ENCODE measurements at places on chromosomes 5 and 9.
A peak's percentile ranks its signal among the peaks of the same experiment; 100 is the strongest.

DNA sequence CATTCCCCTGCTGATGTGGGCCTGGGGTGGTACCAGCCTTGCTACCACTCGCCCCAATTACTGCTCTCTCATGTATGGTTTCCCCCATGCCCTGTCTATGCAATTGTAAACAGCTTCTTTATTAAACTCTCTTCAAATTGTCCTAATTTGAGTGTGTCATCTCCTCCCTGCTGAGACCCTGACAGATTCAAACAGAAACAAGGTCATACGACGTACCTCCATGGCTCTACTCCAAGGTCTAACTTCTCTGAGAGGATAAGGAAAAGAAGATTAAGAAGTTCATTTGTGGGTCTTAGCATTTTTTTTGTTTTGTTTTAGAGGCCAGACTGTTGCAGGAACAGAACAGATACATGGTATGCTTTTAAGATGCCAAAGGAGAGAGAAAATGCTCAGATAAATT is 38.0 kb downstream of the ABITRAM start:
- DNase-seq = no peak

- DNase-seq = no peak
Observed at GRCh38 chr5:14153932-14154731, 11.0 kb downstream of the TRIO start.

DNA sequence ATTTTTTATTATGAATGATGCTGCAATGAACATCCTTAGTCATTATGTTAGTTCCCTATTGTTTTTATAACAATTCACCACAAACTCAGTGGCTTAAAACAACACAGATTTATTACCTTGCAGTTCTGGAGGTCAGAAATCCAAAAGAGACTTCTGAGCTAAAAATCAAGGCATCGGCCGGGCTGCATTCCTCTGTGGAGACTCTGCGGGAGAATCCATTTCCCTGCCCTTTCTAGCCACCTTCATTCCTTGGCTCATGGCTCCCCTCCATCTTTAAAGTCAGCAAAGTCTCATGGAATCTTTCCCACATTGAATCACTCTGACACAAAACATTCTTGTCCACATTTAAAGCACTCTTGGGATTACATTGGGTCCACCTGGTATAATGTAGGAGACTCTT is 38.6 kb downstream of the SNX18 start:
- no peak for DNase-seq

GRCh38 chr9:95581900-95582299 is 65.1 kb upstream of the PTCH1 start:
- no peak for DNase-seq

DNA sequence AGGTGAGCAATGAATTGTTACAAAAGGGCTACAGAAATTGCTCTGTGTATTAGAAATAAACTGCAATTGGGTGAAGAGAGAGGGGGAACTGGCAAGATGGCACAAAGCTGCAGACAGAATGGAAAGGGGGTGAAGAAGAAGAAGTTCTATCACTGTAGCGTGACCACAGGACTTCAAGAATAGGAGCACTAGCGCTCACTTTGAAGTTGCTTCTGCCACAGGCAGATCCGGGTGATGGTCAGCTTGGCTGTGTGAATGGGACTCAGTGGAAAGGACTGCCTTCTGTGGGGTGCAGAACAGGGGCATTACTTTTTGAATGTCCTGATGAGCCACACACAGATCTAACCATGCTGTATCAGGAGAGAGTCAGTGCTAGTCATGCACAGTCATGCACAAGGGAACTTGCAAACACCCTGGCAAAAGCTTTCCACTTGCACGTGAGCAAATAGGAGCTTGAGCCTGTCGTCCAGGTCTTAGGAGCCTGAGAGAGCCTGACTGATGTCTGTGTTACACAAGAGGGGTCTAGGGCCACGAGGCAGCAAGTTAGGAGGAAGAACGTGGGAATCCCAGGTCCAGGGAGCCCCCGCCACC is 16.3 kb downstream of the IL5 start:
- DNase-seq = peak; percentile 45

- no peak for DNase-seq
Observed at GRCh38 chr5:180140079-180140554, 68.6 kb upstream of the RNF130 start.

DNA sequence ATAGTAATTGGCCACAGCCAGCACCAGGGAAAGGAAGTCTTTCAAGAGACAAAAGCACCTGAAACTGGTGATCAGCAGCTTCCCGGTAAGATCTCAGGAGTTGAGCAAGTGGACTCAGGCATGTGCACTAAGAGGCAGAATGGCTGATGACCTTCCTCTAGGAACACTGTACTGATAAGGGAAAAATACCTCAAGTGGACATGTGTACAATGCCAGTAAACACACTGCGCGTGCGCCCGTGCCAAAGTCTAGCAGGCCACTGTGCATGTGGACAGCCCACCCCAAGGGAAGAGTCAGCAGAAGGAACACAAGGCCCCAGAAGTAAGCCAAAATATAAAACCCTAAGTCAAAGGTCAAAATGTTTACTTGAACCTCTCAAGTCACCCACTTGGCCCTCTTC is 423.0 kb downstream of the TUSC1 start:
- no peak for DNase-seq

- DNase-seq = peak; percentile 44
Observed at GRCh38 chr5:162068412-162068811, 839 bp downstream of the GABRG2 start.

DNA sequence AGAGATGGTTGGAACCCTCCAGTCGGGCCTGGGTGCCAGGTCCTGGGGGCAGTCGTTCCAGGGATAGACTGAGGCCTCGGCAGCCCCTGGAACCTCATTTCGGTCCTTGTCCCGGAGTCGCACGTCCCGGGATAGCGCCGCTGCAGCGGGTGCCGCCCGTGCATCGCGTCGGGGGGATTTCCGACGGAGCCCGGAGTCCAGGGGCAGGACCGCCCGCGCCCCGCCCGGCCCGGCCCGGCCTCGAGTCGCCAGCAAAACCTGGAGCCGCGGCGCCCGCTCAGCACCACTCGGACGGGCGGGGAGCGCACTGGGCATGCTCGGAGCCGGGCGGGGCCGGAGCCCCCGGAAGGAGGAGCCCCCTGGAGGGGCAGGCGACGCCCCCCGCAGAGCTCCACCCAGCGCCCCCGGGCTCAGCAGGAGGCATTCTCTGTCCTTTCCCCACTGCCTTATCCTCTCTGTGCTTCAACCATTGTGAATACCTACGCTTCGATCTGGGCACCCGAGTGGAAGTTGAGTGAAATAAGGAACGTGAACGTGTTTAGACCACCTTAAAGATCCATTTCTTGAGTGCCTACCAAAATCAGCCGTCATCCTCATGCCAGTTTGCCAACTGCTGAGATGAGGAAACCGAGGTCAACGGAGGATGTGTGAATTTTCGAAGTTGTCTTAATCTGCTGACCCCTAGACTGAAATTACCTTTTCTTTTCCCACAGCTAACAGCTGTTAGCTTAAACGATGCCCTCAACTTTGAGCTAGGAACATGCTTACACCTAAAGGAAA is 1.7 kb upstream of the PTPN3 start:
- peak; percentile 81 for DNase-seq

- no peak for DNase-seq
Observed at GRCh38 chr5:77776554-77777206, 541 bp upstream of the TBCA start.

- no peak for DNase-seq
Observed at GRCh38 chr9:132218208-132218607, 56.4 kb downstream of the NTNG2 start.

DNA sequence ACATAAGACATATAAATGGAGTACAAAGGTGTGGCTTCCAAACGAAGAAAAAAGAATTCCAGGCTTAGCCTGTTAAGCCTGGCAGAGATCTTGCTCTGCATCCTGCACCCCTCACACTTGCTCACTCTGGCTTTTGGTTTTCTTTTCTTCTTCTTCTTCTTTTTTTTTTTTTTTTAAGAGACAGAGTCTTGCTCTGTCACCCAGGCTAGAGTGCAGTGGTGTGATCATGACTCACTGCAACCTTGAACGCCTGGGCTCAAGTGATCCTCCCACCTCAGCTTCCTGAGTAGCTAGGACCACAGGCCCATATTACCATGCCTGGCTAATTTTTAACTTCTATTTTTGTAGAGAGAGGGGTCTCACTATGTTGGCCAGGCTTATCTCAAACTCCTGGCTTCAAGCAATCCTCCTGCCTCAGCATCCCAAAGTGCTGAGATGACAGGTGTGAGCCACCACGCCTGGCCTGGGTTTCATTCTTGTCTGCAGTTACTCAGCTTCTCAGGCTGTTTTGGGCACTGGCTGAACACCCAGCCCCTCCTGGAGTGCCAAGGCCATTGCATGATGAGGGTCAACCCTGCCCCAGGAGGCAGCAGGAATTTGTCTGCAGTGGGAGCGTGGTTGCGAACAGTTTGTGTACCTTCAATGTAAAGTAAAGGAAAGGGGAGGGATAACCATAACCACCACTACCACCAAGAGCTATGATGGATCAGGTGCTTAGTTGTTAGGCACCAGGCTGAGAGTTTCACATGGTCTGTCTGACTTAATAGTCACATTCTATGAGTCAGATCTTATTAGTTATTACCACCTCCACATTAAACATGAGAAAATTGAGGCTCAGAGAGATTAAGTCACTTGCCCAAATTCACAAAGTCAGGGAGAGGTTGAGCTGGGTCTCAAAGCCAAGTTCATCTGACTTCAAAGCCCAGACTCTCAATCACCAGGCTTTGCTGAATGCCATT is 219.2 kb upstream of the PANK3 start:
- DNase-seq = no peak

DNA sequence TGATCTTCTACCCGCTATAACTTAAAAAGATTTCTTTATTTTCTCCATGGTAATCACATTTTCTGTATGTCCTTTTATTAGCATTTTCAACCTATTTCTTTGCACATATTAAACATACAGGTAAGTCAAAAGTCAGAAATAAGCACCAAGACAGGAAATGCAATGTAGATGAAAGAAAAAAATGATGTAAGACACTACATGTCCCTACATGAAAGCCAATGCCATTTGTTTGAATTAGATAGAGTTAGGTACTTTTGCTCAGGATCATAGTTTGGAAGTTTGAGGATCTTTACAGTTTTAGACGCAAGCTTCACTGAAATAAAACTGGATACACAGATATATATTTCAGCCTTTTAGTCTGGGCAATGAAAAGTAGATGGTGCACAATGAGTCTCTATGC is 453.1 kb upstream of the MEF2C start:
- DNase-seq = no peak

DNA sequence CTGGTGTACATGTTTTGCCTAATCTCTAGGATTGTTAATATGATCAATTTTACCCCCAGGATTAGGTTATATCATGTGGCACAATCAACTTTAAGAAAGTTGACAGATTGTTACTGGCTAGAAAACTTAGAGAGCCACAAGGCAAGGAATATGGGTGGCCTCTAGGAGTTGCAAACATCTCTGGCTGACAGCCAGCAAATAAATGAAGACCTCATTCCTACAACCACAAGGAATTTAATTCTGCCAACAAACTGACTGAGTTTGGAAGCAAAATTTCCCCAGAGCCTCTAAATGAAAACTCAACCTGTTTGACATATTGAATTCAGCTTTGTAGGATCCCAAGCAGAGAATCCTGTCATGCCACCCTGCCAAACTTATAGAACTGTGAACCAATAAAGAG is 196.4 kb upstream of the PTGER4 start:
- no peak for DNase-seq

DNA sequence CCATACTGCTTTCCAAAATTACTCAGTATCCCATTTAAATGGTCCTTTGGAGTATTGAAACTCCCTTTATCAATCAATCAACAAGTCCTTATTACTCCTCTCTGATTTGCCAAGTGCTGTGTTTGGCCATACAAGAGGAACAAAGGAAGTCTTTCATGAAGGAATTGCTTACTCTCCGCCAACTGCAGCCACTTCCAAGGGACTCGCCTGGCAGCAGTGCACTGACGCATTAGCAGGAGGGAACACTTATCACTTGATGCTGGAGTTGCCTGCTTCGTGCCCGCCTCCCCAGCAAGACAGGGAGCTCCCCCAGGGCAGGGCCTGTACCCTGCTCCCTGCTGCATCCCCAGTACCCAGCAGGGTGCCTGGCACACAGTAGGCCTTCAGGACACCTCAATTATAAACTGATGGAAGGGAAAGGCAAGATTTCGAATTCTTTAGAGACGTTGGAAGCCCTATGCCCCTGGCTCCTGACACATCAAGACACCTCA is 97.9 kb downstream of the CRB2 start:
- DNase-seq = no peak

GRCh38 chr5:24183981-24184380 is 460.8 kb downstream of the CDH10 start:
- DNase-seq = no peak

DNA sequence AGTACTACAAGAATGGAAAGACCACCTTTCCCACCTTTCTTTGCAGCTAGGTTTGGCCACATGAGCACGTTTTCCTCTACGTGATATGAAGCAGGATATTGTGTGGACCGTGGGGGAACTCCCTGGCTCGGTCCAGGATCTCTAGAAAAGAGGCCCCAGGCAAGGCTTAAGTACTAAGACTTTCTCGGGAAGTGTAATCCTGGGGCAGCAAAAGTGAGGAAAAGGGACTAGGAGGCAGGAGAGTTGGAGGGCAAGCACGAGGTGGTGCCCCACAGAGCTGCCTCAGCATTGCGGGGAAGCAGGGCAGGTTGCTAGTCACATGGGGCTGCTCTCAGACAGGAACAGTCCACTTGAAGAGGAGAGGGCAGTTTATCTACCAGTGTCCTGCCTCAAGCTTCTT is 235.1 kb downstream of the GADD45G start:
- DNase-seq = peak; percentile 27

DNA sequence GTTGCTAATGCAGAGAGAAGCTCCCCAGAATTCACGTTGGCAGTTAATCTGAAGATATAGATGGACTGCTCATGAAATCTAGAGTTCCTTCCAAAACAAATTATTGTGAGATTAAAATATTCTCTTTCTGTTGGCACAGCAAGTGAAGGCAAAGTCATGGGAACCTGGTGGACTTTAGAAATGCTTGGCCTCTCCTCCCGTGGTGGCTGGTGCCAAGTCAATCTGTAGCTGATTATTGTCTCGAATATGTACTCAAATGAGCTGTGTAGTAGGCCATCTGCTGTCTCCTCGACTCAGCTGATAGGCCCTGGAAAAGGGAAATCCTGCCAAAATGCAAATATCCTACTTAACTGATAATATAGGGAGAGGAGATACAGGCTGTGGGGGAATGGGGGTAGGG is 69.3 kb downstream of the DAPK1 start:
- DNase-seq = no peak

GRCh38 chr5:138737494-138738265 is 15.5 kb upstream of the CTNNA1 start:
- DNase-seq = no peak

- DNase-seq = no peak
Observed at GRCh38 chr5:9099689-9100088, 446.2 kb downstream of the SEMA5A start.

DNA sequence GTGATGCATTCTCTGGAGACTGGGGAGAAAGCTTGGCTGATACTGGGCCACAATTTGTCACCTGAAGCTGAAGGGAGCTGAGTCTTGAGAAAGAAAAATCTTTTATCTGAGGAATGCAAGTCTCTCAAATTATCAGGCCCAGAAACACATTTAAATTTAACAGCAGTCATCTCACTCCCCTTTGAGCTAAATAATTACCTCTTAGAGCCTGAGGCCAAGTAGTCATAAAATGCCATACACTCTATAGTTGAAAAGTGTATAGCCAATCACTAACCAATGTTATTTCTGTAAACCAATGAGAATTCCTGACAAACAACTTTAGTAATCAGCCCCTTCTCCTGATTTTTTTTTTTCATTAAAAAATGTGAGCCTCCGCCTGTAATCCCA is 32.7 kb upstream of the DAPK1 start:
- DNase-seq = no peak
